CD4-positive, alpha-beta T cell treated with Interleukin-1 beta for 1 hour (primary cell): ENCODE measurements at places on chromosomes 2 and 18.

DNA sequence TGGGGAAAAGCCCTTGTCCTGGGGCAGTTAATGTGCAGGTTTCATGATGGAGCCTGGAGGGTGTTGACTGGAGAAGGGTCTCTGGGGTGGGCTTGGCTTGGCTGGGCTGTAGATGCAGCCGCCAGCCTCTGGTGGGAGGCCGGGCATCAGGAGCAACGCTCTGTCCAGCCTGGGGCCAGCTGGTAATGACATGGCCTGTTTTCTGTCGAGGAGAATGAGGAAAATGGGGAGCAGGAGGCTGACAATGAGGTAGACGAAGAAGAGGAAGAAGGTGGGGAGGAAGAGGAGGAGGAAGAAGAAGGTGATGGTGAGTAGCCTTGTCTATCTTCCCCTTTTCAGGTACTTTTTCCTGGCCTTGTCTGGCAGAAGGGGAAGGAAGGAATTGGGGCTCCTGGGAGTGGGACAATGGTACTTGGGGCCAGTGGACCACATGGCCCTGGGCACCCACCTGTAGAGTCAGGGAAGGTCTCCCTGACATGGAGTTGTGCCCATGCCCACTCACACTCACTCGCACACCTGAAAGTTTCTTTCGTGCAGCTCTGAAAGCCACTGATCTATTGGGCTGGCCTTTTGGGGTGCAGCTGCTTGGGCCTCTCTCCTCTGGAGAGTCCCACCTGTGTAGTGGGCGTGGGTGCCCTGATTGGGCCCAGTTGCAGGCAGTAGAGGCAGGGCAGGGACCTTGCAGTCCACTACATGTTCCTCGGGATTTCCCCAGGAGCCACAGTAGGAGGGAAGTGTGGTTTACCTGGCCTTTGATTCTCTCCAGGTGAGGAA is 3.5 kb downstream of the PTMA start:
- DNase-seq = peak; percentile 59

DNA sequence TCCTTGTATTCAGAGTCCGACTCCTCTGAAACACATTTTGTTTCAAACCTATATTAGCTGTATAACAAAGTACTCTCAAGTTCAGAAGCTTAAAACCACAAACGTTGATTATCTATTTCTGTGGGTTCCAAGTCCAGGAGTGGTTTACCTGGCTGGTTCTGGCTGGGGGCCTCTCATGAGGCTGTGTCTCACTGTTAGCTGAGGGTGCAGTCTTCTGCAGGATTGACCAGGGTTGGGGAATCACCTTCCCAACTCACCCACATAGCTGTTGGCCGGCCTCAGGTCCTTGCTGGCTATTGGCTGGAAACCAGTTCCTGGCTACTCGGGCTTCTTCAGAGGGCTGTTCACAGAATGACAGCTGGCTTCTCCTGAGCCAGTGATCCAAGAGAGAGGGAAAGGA is 18.0 kb upstream of the ATIC start:
- DNase-seq = no peak

GRCh38 chr2:175308005-175308404 is 126.5 kb upstream of the ATP5MC3 start:
- no peak for DNase-seq

GRCh38 chr18:6055711-6056110 is 160.4 kb upstream of the TMEM200C start:
- DNase-seq = no peak

DNA sequence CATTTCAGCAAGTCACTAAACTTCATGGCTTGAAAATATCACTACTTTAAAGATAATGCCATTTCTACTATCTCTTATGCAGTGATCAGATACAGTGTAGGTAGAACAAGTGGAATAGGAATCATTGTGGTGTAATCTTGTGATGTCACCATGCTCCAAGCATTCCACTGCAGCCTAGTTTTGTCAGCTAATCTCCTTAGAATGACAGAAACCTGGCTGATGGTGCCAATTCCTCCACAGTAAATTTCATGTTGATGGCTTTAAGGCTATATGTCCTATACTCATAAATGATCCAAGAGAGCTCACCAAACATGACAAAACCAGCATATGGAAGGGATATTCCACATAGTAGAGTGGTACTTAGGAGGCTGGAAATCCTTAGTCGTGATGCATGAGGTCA is 184.9 kb downstream of the PDE1A start:
- no peak for DNase-seq

DNA sequence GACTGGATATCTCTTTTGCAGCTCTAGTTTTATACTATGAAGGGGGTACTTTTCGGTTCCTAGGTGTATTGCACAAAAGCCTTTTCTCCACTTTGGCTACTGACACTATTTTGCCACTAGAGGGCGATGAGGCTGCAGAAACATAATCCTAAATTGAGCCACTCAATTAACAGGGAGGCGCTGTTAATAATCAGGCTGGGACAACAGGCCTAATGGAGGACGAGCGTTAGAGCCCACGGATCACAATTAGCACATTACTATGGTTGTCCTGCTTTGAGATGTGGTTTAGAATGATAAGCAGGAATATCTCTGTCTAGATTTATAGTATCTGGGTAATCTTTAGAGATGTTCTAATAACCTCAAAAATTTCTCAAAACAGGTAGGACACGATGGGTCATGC is 62.2 kb upstream of the PMAIP1 start:
- peak; percentile 66 for DNase-seq

GRCh38 chr2:95058466-95058988 is 33.0 kb downstream of the MAL start:
- no peak for DNase-seq

- no peak for DNase-seq
Observed at GRCh38 chr2:240043279-240043989, 9.9 kb downstream of the OR6B3 start.

DNA sequence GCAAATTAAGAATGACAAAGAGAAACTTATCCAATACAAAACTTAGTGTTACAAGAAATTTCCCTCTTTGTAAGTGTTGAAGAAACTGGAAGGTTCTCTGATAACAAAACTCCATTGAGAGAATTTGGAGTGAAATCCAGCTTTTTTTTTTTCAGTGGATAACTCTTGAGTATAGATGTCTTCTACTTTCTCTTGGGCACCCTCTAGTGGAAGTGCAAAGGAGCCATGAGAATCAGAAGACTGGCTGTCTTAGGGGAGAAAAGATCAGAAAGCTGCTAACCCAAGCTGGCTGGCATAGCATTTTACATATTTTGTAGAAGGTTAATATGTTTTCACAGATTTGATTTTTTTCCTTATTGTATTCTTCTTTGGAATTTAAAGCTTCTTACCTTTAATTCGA is 138.8 kb upstream of the SATB2 start:
- no peak for DNase-seq

DNA sequence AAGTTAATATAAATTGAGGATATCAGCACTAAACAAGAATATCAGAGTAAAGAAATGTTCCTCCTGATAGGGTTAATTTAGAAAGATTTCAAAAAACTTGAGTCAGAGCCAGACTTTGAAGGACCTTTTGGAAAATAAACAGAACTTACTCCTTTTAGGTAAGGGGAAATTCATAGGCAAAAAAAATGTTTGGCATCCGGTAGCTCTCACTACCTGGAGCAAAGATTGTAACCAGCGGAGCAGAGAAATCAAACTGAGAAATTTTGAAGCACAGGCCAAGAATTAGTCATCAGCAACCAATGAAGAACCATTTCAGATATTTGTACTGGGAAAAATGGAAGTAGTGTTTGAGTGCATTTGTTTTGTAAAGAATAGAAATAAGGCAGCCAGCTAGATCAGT is 113.0 kb downstream of the ICA1L start:
- no peak for DNase-seq

- no peak for DNase-seq
Observed at GRCh38 chr18:49707599-49707998, 105.7 kb downstream of the ACAA2 start.

DNA sequence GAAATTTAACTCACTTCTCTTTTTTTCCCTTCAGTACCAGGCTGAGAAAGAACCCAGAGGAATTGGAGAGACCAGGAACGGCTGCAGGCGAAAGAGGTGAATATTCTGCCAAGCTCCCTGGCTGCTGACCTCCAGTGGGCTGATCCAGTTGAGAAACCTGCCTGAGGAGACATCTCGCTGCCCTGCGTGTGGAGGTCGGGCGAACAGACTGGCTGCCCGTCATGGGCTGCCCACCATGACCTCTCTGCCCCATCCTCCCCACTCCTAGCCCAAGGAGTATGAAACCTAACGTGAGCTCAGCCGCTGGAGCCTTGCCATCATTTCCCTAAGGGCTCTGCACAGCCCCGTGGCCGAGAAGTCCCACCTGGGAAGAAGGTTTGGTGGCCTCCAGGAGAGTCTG is 148.8 kb upstream of the SALL3 start:
- DNase-seq = no peak

DNA sequence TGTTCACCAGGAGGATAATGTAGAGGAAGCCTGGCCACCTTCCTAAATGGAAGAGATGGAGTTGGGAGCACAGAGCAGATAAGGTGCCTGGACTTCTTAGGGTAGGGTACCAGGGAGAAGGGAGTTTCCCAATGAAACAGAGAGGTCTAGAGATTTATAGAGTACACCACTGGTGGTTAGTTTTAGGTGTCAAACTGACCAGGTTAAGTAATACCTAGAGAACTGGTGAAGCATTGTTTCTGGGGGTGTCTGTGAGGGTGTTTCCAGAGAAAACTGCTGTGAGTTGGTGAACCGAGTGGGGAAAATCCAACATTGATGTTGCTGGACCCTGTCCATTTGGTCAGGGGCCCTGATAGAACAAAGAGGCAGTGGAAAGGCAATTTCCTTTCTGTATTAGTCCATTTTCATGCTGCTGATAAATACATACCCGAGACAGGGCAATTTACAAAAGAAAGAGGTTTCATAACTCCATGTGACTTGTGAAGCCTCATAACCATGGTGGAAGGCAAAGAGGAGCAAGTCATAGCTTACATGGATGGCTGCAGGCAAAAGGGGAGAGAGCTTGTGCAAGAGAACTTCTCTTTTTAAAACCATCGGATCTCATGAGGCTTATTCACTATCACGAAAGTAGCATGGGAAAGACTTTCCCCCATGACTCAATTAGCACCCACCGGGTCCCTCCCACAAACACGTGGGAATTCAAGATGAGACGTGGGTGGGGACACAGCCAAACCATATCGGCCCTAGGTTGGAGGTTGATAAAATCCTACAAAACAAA is 260.8 kb downstream of the CBLN2 start:
- no peak for DNase-seq

GRCh38 chr2:201628545-201628944 is 14.8 kb downstream of the TMEM237 start:
- no peak for DNase-seq

DNA sequence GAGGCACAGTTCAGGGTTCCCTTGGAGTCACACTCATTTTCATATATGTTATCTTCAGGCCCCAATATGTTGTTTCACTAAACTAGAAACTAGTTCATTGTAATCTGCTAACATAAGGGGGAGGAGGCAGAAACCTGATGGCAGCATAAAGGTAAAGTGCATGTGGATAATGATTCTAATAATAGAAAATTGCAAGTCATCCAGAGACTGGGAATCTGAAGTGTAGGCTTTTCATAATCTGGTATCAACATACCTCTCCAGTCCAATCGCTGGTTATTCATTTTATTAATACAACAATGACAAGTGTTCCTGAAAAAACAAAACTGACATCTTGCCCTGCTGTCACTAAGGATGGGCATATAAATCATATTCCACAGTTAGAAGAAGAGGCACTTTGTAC is 326.3 kb upstream of the ZNF804A start:
- no peak for DNase-seq

DNA sequence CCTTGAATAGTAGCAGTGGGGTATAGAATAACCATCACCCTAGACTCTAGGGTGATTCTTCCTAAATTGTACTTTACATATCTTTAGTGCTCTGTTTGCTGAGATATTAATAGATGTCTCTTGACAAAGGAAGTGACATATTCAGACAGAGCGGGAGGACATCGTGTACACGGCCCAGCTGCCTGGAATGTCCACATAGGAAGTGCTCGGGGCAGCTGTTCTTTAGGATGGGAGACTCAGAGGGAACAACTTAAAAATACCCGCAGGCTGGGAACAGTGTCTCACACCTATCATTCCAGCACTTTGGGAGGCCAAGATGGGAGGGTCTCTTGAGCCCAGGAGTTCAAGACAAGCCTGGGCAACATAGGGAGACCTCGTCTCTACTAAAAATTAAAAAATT is 206.1 kb downstream of the FAM210A start:
- no peak for DNase-seq

DNA sequence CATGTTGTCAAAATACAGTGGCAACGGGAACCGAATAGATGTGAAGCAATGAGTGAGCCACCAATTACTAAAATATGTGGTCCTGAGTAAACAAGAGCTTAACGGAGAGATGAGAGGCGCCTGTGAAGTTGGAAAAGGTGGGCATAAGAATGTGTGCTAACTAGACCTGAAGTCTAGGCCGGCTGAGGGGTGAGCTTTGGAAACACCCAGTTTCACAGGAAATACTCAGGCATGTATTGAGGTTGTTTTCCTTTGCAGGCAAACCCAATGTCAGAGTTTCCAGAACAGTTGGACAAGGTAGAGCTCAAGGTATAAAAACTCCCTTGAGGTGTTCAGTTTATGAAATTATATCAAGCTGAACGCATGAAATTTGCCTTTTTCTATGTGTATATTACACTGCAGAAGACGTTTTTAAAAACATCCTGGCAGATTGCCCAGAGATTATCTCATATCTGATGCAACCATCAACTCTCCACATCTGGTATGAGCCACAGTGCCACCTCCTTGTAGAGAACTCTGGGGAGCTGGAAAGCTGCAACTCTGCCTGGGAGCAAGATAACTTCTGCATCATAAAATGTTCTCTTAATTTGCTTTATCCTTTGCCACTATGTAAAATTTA is 3.9 kb upstream of the WDSUB1 start:
- DNase-seq = peak; percentile 31

- DNase-seq = no peak
Observed at GRCh38 chr2:229252280-229252679, 18.8 kb downstream of the PID1 start.

DNA sequence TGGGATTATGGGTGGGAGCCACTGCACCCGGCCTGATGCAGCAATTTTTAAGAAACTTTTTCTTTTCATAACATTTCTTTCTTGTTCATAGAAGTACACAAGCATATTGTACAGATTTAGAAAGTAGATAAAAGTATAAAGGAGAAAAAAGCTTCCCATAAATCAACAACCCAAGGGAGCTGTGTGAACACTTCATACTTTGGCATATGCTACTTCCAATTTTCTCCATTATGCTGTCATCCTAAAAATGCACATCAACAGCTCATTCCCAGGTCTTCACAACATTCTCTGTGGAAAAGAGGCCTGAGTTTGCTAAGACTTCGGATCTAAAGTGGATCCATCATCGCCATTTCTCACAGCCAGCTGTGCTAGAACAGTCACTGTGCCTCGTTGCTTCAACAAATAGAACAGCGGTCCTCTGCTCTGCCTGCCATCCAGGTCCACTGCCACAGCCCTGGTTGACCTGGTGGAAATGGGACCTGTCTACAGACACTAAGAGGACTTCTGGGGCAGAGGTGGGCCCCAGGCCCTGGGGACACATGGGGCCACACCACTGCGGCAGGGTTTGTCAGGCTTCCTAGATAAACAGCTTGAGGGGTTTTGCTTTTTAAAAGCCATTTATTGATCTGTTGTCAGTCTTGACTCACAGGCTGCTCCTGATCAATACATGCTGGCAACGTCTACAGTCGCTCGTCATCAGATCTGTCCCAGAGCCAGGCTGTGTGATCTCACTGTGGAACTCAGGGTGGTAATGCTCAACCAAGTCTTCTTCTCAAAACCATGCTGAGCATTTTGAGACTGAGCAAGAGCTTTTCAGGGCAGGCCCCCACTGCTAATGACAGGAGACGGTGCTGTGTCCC is 72.7 kb upstream of the MGAT4A start:
- no peak for DNase-seq

GRCh38 chr2:117127680-117128079 is 686.8 kb upstream of the DDX18 start:
- no peak for DNase-seq
